ENCODE measurements at places on chromosomes 3 and 15. TPM values are rescaled to one million over a fixed set of nuclear protein-coding genes. Genes with fewer than 3 reads are reported as not detected.
A peak's percentile ranks its signal among the peaks of the same experiment; 100 is the strongest.

Gene CLDN16
- total RNA-seq, result not detected

DNA sequence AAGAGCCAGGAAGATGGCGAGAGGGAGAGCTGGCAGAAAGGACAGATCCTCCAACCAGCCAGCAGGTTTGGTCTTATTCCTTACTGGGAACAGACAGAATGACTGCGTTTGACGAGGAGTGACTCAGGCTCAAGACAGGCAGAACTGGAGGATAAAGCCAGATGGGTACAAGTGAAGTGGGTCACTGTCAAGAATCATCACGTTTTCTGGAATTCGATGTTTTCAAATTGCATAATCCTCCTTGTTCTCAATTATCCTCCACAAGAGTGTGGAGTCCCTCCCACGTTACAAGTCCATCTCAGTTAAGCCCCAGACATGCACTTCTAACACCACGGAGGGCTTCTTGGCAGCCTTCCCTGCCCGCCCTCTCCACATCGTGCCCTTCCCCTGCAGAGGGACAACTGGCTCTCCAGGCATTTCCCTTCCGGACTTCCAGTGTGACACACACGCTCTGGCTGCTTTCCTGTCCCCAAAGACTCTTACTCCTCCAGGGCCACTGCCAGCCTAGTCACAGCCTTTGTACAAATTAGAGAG, 183.1 kb downstream of the CHST2 start:
- H3K4me3 ChIP-seq, result no peak overlapping the region
- DNase-seq, result peak; percentile 77
- H3K36me3 ChIP-seq, result no peaks in the 10 kb centered on the region
- peaks cover 34% of the 10 kb centered on the region for H3K4me1 ChIP-seq
- H3K27me3 ChIP-seq, result no peaks in the 10 kb centered on the region
- peak overlapping the region; percentile 41 for H3K27ac ChIP-seq

- no peak overlapping the region for H3K4me3 ChIP-seq
- no peaks in the 10 kb centered on the region for H3K36me3 ChIP-seq
- no peak for DNase-seq
- H3K4me1 ChIP-seq, result no peaks in the 10 kb centered on the region
- H3K27me3 ChIP-seq, result no peaks in the 10 kb centered on the region
Observed at GRCh38 chr3:178202194-178202593, 334.0 kb upstream of the KCNMB2 start.

- no peak overlapping the region for H3K27ac ChIP-seq
- DNase-seq, result no peak
- H3K36me3 ChIP-seq, result peaks cover 20% of the 10 kb centered on the region
- H3K4me1 ChIP-seq, result no peaks in the 10 kb centered on the region
- H3K4me3 ChIP-seq, result no peak overlapping the region
- H3K27me3 ChIP-seq, result no peaks in the 10 kb centered on the region
Observed at GRCh38 chr3:120780977-120781376, 38.4 kb downstream of the GTF2E1 start.

- no peak overlapping the region for H3K27ac ChIP-seq
- H3K27me3 ChIP-seq, result no peaks in the 10 kb centered on the region
- no peaks in the 10 kb centered on the region for H3K4me1 ChIP-seq
- H3K36me3 ChIP-seq, result no peaks in the 10 kb centered on the region
- H3K4me3 ChIP-seq, result no peak overlapping the region
Observed at GRCh38 chr3:181943285-181943684, 231.6 kb downstream of the SOX2 start.

DNA sequence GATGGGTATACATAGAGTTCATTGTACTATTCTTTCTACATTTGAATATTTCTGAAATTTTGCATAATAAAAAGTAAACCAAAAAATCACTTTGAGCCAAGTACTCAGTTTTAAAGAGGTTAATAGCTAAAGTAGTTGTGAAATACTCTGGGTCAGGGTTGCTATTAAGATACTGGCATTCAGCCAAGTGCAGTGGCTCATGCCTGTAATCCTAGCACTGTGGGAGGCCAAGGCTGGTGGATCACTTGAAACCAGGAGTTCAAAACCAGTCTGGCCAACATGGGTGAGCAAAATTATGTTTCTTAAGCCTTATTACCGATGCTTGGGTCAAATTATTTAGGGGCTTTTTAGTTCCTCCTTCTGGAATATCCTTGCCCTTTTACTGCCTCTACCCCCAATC, 122.0 kb upstream of the MELTF start:
- DNase-seq, result peak; percentile 63
- no peaks in the 10 kb centered on the region for H3K36me3 ChIP-seq
- H3K27me3 ChIP-seq, result no peaks in the 10 kb centered on the region
- no peak overlapping the region for H3K27ac ChIP-seq
- H3K4me1 ChIP-seq, result peaks cover 9% of the 10 kb centered on the region

- H3K4me1 ChIP-seq, result peaks cover 24% of the 10 kb centered on the region
- no peaks in the 10 kb centered on the region for H3K27me3 ChIP-seq
- no peak overlapping the region for H3K27ac ChIP-seq
- DNase-seq, result no peak
- no peaks in the 10 kb centered on the region for H3K36me3 ChIP-seq
Observed at GRCh38 chr3:184380185-184380626, 352 bp downstream of the CHRD start.

DNA sequence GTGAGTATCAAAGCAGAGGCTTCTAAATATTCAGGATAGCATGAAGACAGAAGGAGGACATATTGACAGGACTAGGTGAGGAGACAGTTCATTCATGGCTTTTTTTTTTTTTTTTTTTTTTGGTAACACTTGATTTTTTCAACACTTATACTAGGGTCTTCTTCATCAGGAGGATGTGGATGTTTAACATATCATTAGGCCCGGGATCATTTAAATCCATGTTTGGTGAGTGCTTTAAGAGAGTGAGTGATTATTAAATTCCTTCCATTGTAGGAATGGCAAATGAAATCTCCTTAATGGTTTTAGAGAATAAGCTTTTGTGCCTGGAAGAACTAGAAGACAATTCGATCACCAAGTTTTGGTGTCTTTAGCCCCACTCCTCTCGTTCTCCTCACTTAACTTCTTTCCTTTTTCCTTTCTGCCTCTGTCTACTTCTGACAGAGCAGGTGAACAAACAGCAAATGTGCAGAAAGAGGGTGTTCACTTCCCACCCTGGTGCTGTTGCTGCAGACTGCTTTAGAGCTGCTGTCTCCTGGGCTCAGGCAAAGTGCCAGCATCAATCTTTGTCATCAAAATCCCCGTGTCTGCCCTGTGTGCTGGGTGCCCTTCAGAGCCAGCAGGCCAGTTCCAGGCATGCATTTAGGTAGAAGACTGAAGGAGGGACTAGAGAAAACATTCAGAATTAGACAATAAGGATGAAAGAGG, 35.6 kb upstream of the RAB11A start:
- no peak for DNase-seq
- peaks cover 36% of the 10 kb centered on the region for H3K4me1 ChIP-seq
- no peaks in the 10 kb centered on the region for H3K27me3 ChIP-seq
- peak overlapping the region; percentile 80 for H3K27ac ChIP-seq
- no peaks in the 10 kb centered on the region for H3K36me3 ChIP-seq
- H3K4me3 ChIP-seq, result no peak overlapping the region

DNA sequence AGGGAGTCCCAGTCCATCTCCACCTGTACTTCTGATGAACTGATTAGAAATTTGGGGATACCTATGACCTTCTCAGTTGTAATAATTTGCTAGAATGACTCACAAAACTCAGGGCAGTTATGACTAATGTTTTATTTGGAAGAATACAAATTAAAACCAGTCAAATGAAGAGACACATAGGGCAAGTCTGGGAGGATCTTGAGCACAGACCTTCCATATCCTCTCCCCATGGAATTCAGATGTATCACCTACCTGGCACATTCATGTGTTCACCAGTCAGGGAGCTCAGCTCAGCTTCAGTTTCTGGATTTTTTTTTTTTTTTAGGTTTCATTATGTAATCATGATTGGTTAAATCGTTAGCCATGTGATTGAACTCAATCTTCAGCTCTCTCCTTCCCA, 247.7 kb downstream of the VGLL3 start:
- H3K4me3 ChIP-seq, result no peak overlapping the region
- H3K4me1 ChIP-seq, result no peaks in the 10 kb centered on the region
- DNase-seq, result no peak
- no peak overlapping the region for H3K27ac ChIP-seq
- no peaks in the 10 kb centered on the region for H3K27me3 ChIP-seq
- no peaks in the 10 kb centered on the region for H3K36me3 ChIP-seq

Gene SOX14
- total RNA-seq, result not detected

Gene DNAH12
- total RNA-seq, result 0.08 TPM

DNA sequence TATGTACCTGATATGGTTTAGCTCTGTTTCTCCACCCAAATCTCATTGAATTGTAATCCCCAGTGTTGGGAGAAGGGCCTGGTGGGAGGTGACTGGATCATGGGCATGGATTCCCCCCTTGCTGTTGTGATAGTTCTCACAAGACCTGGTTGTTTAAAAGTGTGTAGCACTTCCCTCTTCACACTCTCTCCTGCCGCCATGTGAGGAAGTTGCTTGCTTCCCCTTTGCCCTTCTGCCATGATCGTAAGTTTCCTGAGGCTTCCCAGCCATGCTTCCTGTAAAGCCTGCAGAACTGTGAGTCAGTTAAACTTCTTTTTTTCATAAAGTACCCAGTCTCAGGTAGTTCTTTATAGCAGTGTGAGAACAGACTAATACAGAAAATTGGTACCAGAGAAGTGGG, 93.1 kb downstream of the C3orf70 start:
- no peak overlapping the region for H3K27ac ChIP-seq
- no peak overlapping the region for H3K4me3 ChIP-seq
- no peaks in the 10 kb centered on the region for H3K4me1 ChIP-seq
- H3K27me3 ChIP-seq, result no peaks in the 10 kb centered on the region

DNA sequence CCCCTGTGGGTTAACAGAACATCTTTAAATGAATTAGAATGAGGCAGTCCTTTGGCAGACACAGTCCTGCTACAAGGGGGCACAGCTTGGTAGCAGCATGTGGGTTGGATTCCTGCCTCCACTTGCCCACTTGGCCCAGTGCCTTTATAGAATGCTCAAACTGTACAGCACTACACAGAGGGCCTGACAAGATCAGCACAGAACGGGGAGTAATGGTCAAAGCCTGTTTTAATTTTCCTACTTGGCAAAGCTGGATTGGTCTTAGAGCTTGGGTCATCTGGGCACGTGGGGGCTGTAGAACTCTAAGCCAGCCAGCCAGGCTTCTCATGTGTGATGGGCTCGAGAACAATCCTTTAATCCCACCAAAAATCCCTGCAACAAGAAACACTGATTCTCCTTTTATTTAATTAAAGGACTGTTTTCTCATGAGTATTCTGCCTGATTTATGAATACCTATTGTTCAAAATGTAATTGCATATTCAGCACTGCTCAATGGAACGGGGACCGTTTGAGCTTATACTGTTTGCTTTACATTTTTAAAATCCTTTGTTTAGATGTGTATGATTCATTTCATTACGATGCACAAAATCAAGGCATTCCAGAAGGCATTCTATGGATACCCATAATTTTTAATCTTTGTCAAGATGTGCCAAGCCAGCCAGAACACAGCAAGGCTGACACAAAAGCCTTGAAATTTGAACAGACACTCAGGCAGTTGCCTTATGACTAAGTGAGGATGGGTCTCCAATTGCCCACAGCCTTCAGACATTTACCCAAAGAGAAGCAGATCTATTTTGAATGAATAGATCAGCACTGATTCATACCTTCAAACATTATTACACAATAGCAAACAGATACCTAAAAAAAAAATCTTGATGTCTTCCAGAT, 249.3 kb upstream of the TGFBR2 start:
- H3K27me3 ChIP-seq, result no peaks in the 10 kb centered on the region
- H3K4me1 ChIP-seq, result no peaks in the 10 kb centered on the region
- no peak overlapping the region for H3K4me3 ChIP-seq

Gene PRTG
- total RNA-seq, result 0.44 TPM

DNA sequence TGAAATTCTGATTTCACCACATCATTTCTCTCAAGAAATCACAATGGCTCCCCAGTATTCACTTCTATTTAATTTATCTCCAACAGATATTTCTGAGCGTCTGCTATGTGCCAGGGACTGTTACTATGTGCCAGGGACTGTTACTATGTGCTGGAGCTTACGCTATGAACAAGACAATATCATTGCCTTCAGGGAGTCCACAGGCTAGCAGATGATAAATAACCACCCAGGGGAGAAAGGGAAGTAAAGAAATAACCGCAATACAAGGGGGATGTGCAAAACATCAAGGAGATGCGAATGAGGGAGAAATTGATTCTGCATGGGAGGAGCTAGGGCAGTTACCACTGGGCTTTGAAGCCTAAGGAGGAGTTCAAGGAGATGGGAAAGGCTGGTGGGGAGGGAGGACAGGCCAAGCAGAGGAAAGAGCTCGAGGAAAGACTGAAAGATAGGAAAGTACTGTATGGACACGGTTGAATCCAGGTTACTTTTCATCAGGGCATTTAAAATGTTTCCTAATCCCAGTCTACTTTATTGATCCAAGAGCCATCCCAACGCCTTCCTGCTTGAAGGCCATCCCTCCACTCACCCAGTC, 2.5 kb downstream of the THSD4 start:
- H3K36me3 ChIP-seq, result no peaks in the 10 kb centered on the region
- DNase-seq, result no peak
- H3K27me3 ChIP-seq, result no peaks in the 10 kb centered on the region
- no peaks in the 10 kb centered on the region for H3K4me1 ChIP-seq
- H3K4me3 ChIP-seq, result no peak overlapping the region

DNA sequence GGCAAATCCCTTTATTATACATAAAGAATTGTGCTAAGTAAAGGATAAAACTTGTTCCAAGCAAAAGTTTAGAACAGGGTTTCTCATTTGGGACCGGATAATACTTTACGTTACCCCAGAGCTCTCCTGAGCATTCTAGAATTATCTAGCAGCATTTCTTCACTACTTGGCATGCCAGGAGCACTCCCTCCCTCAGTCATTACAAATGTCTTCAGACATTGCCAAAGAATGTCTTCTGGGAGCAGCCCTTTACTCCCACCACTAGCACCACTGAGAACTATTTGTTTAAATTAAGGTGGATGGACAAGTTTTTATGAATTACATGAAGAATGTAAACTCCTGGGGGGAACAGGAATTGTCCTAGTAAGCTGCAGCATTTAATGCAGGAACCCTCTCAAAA, 516.4 kb downstream of the GBE1 start:
- no peak for DNase-seq
- no peaks in the 10 kb centered on the region for H3K4me1 ChIP-seq
- no peak overlapping the region for H3K4me3 ChIP-seq
- no peaks in the 10 kb centered on the region for H3K27me3 ChIP-seq

GRCh38 chr3:27165321-27165721, 203.9 kb downstream of the NEK10 start:
- H3K36me3 ChIP-seq, result no peaks in the 10 kb centered on the region
- H3K27me3 ChIP-seq, result no peaks in the 10 kb centered on the region
- H3K4me1 ChIP-seq, result no peaks in the 10 kb centered on the region
- no peak overlapping the region for H3K27ac ChIP-seq

DNA sequence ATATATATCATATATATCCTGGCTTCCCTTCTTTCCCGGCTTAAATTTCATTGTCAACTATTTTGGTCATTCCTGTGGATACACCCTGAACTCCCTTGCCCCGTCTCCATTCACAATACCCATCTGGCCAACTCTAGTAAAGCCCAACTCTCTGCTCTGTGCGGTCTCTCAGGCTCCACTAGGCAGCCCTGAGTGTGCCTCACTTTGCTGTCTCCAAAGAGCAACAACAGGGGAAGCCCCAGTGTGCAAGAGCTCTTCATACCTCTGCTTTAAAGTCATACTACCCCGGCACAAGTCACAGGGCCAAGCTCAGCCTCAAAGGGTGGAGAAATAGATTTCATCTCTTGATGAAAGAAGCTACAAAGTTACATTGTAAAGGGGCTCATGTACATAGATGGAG, 18.9 kb upstream of the FEM1B start:
- no peaks in the 10 kb centered on the region for H3K27me3 ChIP-seq
- H3K4me3 ChIP-seq, result no peak overlapping the region
- no peak for DNase-seq
- H3K4me1 ChIP-seq, result peaks cover 5% of the 10 kb centered on the region
- H3K27ac ChIP-seq, result peak overlapping the region; percentile 13
- H3K36me3 ChIP-seq, result no peaks in the 10 kb centered on the region

- H3K4me1 ChIP-seq, result peaks cover 23% of the 10 kb centered on the region
- H3K4me3 ChIP-seq, result no peak overlapping the region
- no peak for DNase-seq
Observed at GRCh38 chr3:11717301-11717700, 73.6 kb upstream of the VGLL4 start.

Gene CHRM5
- not detected for total RNA-seq
